ENCODE measurements at places on chromosomes 11 and 22.
A peak's percentile ranks its signal among the peaks of the same experiment; 100 is the strongest.

DNA sequence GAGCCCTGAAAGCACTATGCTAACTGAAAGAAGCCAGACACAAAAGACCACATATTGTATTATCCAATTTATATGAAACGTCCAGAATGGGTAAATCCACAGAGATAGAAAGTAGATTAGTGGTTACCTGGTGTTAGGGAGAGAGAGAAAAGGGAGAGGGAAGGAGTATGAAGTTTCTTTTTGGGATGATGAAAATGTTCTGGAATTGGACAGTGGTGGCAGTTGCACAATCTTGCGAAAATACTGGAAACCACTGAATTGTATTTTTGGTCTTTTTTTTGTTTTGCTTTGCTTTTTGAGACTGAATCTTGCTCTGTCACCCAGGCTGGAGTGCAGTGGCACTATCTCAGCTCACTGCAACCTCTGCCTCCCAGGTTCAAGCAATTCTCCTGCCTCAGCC is 63.5 kb downstream of the MRTFA start:
- DNase-seq = no peak

- no peak for DNase-seq
These were observed 229.9 kb upstream of the ANO5 start for GRCh38 chr11:21963013-21963412.

DNA sequence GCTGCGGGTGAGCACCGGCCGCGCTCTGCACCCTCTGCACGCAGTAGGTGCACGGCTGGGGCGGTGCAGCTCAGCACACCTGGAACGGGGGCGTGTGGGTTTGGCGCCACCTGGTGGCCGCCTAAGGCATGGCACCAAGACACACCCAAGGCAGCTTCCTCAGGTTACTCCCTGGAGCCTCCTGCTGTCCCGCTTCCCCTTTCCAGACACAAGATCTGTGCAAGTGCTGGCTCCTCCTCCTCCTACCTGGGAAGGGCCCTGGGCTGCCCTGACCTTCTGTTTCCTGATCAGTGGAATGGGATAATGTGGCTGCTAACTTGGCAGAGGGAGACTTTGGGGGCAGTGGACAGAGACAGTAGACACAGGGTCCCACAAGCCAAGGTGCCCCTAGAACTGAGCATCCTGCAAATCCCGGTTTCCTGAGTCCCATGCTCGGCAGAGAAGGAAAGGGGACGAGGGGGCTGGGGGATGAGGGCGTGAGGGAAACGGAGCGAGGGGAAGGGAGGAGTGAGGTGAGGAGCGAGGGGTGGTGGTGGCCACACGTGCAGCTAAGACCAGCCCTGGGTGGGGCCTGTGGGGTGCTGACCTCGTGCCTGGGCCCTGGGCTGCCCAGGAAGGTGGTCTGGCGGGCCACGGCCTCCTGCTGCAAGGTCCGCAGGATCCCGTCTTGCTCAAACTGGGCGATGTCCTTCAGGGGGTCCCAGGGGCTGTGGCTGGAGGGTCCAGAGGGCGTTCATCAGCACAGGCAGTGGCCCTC is 34.8 kb upstream of the CARS1 start:
- DNase-seq = no peak

GRCh38 chr22:33404723-33405122 is 346.5 kb upstream of the SYN3 start:
- DNase-seq = no peak

DNA sequence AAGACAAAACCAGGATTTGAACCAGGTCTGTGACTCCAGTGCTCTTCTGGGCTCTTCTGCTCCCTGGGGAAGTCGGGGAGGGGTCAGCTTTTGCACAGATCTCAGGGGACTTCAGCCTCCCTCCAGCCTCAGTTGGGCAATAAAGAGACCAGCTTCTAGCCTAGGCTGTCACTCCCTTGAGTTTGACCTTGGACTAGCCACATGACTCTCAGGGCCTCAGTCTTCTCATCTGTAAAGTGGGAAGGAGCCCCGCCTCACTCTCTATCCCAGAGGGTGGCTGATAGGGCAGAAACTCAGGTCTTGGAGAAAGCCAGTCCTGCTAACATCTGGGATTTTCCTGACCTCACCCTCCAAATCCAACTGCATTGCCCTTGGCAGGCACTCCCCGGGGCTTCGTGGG is 38.7 kb downstream of the ELFN2 start:
- DNase-seq = no peak

- DNase-seq = no peak
These were observed 726.1 kb upstream of the CCDC90B start for GRCh38 chr11:84012171-84012826.

DNA sequence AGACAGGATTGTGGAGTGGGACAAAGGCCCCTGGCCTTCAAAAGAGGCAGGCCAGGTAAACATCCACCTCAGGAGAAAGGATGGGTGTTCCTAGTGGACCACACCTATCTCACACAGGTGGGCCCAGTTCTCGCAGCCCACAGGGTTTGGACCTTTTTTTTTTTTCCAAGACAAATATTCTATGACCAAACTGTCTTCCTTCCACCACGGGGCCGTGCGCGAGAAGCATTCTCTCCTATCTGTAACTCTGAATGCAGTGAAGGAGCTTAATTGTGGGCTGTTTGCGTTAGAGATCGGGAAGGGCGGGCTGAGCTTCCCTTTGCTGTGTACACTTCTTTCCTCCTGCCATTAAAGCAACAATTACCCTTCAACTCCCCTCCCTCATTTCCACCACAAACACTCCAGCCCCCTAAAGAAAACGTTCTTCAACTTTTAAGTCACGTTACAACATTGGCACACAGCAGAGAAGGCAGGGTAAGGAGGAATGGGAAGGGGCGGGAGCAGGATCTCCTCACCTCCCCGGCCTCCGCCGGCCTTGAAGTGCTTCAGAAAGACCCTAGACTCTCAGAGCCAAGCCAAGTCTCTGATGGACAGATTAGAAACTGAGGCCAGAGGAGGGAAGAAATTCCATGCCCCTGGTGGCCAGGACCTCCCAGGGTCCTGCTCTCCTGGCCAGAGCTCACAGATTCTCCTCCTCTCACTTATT is 238.4 kb downstream of the BUD13 start:
- no peak for DNase-seq

DNA sequence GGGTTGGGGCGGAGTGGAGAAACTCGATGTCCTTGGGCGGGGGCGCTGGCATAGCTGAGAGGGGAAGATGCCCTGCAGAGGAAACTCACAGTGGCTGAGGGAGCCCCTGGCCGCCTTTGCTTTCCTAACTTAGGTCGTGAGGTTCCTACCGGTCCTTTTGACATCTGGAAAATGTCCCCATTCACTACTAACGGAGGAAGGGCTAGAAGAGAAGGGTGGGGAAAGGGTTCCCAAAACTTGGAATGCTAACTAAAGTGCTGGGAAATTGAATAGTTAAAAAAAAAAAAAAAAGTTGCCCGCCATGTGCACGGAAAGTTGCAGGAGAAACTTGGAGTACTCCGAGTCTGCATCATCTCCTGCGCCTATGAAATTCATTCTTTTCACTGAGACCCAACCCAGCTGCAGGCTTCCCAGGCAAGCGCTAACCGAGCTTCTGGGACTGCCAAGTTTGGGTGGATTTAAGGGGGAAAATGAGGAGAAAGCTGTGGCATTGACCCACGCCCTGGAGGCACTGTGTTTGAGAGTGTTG is 796 bp downstream of the TIMP3 start:
- DNase-seq = no peak

DNA sequence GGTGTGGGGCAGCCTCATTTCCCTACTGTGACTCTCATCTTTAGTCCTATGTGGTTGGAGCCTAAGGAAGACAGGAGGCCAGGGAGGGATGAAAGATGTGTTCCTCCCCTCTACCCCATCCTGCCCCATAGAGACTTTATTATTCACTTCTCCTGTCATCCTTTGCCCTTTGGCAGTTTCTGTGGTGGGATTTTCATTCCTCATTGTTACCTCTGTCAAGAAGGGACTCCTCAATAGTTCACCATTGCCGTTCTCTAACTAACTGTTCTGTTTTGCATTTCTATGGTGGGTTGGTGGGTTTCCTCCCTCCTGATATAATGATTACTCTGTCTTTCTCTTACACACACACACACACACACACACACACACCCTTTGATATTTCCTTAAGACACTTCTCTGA is 202.3 kb downstream of the DSCAML1 start:
- DNase-seq = no peak

- no peak for DNase-seq
These were observed 2.9 kb downstream of the YPEL4 start for GRCh38 chr11:57646799-57647303.

DNA sequence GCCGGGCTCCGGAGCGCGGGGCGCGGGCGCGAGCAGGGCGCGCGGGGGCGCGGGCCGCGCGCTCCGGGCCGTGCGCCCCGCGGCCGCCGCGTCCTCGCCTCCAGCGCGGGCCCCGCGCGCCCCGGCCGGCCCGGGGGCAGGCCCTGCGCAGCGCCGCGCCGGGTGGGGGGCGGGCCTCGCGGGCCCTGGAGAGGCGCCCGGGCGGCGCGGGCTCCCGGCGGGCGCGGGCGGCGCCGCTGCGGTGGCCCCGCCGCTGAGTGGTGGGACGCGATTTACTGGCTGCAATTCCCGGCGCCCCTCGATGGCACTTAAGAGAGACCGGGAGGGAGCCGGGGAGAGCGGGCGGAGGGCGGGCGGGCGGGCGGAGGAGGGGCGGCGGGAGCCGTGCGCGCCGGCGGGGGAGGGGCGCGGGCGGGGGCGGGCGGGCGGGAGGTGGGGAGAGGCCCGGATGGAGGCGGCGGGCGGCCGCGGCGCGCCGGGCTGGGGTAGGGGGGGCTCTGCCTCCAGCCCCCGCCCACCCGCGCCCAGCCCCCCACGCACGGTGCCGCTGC is 73.2 kb upstream of the TCF20 start:
- DNase-seq = no peak

GRCh38 chr11:70057080-70057479 is 21.0 kb upstream of the ANO1 start:
- no peak for DNase-seq

- DNase-seq = no peak
These were observed 1.2 kb downstream of the EIF4ENIF1 start for GRCh38 chr22:31488346-31488883.

GRCh38 chr22:44682556-44683168 is 19.3 kb upstream of the PRR5 start:
- no peak for DNase-seq

GRCh38 chr11:112355726-112356125 is 95.1 kb upstream of the PLET1 start:
- DNase-seq = no peak

GRCh38 chr11:73335204-73335923 is 27.3 kb downstream of the ARHGEF17 start:
- no peak for DNase-seq

DNA sequence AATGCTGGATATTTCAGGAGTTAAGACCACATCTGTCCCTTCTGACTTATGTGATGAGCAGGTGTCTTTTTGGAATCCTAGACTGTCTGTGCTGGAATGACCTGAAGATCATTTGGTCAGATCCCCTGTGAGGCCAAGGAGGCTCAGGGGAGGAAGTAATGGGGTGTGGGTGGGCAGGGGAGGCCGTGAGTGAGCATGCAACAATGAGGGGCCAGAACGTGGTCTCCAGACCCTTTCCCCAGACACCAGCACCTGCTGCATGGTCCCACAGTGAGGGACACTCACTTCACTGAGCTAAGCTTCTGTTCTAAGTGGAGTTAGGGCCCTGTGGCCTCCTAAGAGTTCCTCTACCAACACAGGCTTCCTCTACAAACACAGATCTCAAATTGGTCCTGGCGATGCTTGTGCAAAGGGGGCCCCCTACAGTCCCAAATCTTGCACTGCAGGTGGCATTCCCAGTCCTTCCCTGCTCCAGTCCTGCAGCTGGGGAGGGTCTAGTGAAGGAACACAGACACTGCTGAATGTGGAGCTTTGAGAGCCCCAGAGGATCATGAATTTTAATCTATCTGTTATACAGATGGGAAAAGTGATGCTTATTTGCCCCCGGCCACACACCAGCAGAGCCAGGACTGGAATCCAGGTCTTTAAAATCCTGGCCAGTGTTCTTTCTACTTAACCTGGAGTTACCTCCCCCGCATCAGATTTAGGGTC is 7.4 kb downstream of the USP2 start:
- peak; percentile 12 for DNase-seq

DNA sequence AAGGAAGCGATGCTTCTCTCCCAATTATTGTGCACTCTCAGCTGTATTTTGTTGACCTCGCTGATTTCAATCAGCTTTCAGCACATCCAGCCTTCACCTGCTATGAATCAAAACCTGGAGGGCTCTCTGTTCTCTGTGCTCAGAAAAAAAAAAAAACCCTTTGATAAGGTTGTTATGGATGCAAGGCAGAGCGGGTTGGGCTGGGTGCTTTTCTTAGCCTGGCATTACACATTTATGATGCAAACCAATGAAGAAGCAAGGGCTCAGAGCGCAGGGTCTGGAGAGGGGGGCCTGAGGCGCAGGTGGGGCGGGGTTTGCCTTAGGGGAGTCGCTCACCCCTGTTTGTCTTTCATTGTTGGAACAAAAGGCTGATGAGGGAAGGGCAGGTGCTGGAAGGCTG is 86.0 kb upstream of the CADM1 start:
- no peak for DNase-seq

GRCh38 chr22:35229865-35230264 is 27.4 kb upstream of the HMGXB4 start:
- DNase-seq = no peak

GRCh38 chr11:104967534-104968354 is 630 bp downstream of the CASP4 start:
- no peak for DNase-seq

- no peak for DNase-seq
These were observed 41.3 kb upstream of the ETS1 start for GRCh38 chr11:128628686-128629085.
